ENCODE measurements at places on chromosomes 12 and 14.

DNA sequence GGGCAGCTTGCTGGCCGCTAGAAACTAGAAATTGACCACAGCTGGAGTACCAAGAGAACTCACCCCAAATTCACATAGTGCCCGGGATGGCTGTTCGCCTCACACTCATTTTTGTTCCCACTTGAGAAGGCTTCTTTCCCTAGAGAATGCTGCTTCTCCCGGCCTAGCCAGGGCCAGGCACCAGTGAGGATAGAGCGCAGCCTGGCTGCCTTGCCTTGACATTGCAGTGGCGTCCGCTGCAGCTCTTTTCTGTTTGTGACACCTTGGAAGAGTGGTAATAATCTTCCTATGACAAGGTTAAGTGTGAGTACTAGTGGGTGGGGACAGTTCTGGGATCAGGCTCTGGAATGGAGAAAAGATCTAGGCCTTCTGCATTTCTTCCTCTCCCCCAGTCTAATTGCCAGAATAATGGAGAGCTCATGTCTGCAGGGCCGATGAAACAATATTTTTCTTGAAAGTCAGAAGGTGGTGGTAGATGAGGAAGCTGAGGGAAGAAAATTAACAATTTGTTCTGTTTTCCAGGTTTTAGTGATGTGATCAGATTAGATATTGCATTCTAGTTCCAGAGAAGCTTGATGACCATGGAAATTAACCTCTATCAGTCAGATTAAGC lies 3.7 kb downstream of the TMEM253 start:
- H3K27me3 ChIP-seq: no peaks in the 10 kb centered on the region
- H3K27ac ChIP-seq: peak overlapping the region; percentile 90
- H3K36me3 ChIP-seq: no peaks in the 10 kb centered on the region

DNA sequence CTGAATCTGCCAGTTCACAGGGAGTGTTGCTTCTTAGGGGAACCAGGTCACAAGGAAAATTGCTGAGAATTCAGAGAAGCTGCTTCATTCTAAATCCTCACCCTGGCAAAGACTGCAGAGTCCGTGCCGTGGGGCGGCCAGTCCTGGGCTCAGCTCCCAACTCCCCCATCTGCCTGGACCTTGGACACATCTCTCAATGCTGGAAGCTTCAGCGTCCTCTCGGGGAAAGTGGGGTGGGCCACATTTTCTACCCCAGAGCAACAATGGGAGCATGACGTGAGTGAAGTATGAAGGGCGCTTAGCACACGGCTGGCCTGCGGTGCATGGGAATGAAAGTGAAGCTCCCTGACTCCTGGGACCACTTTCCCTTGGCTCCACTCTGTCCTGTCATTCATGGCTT lies 31.2 kb downstream of the HVCN1 start:
- H3K4me1 ChIP-seq: peaks cover 17% of the 10 kb centered on the region
- no peaks in the 10 kb centered on the region for H3K36me3 ChIP-seq
- no peak overlapping the region for H3K4me3 ChIP-seq

GRCh38 chr12:99087278-99087677 lies 442.2 kb downstream of the APAF1 start:
- no peaks in the 10 kb centered on the region for H3K4me1 ChIP-seq
- no peak overlapping the region for H3K27ac ChIP-seq
- H3K4me3 ChIP-seq: no peak overlapping the region
- H3K27me3 ChIP-seq: no peaks in the 10 kb centered on the region

- H3K27me3 ChIP-seq: peaks cover 16% of the 10 kb centered on the region
- no peaks in the 10 kb centered on the region for H3K36me3 ChIP-seq
- DNase-seq: no peak
- H3K4me3 ChIP-seq: no peak overlapping the region
- no peak overlapping the region for H3K27ac ChIP-seq
- no peaks in the 10 kb centered on the region for H3K4me1 ChIP-seq
Measured at GRCh38 chr12:117330441-117331113, 30.8 kb downstream of the NOS1 start.

DNA sequence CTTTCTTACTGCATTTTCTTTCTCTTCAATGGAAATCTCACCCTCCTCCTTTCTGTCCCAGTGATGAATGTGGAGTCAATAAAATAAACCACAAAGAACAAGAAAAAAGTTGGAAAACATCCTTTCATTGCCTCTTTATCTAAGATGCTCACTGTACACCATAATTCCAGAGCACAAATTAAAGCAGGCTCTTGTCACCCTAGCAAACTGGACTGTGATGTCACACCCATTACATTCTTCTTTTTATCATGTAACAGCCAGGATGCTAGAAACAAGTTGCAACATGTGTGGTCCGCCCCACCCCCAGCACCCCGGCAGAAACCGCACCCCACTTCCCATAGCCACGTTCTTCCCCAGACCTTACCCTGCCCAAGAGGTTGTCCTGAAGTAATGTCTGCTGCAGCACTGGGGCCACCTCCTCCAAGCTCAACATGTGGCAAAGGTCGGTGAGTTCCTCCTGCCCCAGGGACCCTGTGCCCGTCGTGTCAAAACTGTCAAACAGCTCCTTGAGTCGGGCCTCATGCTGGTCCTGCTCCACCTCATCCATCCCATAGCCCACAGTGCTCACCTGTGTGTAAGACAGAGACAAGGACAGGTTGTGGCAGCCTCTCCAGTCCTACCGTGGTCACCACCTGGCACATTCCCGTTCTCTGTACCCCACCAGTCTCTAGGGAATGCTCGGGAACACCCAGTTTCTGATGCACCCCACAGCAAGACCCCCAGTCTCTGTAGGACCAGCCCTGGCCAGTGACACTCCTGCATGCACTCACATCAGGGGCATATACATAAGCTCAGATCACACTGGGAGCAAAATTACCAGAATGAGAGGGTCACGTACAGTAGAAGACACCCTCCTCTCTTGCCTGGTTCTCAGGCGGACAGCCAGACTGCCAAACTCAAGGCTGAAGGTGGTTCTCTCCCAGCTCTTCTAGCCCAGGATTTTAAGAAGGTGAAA lies 9.2 kb downstream of the NIN start:
- no peak for DNase-seq
- no peaks in the 10 kb centered on the region for H3K36me3 ChIP-seq
- peaks cover 18% of the 10 kb centered on the region for H3K4me1 ChIP-seq
- no peaks in the 10 kb centered on the region for H3K27me3 ChIP-seq
- H3K27ac ChIP-seq: no peak overlapping the region
- no peak overlapping the region for H3K4me3 ChIP-seq

DNA sequence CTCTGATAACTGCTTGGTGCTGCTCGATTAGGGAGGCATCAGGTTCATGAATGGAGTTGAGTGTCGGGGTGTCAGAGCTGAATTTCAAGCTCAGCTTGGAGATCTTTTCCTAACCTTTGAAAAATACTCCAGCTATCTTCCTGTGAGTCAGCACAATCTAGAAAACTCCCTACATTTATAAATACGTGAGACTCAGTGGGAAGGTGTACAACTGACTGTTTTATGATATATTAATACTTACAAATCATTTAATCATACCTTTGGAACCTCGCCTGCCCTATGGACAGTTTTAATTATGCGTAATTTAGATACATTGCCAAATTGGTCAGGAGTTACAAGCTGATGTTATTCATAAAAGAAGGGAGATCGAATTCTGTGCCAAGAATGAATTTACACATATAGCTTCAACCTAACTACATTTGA lies 961 bp downstream of the CMAS start:
- peak overlapping the region; percentile 99 for H3K4me3 ChIP-seq
- no peaks in the 10 kb centered on the region for H3K36me3 ChIP-seq
- H3K4me1 ChIP-seq: peaks cover 14% of the 10 kb centered on the region
- peak overlapping the region; percentile 95 for H3K27ac ChIP-seq
- H3K27me3 ChIP-seq: no peaks in the 10 kb centered on the region
- DNase-seq: no peak

DNA sequence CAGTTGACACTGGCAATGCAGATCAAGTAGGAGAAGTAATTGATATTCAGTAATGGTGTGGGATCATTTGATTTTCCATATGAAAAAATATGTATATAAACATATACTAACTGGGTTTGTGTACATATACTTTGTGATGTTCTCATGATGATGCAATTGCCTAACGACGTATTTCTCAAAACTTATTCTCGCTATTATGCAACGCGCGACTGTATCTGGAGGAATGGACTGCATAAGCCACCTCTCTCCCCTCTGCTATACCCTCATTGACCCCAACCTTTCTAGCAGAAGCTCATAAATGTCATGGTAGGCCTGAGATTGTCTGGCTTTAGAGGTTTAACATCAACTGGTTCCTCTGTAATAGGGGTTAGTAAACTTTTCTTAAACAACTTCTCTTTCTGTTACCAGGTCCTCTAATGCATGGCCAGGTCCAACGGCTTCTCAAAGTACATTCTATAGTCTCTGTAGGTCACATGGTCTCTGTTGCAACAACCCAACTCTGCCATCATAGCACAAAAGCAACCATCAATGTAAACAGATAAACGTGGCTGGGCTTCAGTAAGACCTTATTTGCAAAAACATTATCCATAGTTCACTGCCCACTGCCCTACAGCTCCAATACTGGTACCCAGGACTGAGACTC lies 59.3 kb downstream of the FOXN3 start:
- H3K4me1 ChIP-seq: peaks cover 1% of the 10 kb centered on the region
- H3K27me3 ChIP-seq: no peaks in the 10 kb centered on the region
- DNase-seq: no peak
- peaks cover 11% of the 10 kb centered on the region for H3K36me3 ChIP-seq
- H3K27ac ChIP-seq: no peak overlapping the region
- H3K4me3 ChIP-seq: no peak overlapping the region

DNA sequence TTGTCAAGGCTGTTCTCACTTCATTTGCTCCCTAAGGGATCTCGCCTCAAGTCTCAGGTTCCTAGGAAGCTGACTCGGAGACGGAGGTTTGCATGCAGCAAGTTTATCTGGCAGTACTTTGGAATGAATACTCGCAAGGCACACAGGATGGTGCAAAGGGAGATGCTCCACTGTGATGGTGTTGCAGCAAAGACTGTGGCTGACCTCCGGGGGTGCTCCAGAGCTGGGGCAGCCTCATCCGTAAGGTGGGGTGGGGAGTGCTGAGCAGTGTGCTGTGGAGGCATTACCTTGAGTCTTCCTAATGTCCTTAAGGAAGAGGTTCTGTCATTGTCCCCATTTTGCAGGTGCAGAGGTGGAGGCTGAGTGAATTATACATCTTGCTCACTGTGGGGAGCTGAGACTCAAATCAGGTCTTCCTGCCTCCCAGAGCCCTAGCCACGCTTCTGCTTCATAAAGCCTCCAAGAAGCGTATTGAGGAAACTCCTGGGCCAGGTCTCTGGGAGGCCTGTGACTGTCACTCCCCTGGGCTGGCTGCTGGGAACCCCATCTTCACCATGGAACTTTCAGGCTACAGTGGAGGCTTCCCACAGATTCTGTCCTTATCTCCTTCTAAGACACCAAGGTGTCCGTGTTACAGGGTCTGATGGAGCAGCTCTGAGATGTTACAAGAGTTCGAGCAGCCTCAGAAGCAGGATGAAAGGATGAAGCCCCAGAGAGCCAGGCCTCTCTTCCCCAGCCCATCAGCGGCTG lies 39.5 kb downstream of the GALNT16 start:
- H3K36me3 ChIP-seq: no peaks in the 10 kb centered on the region
- no peak overlapping the region for H3K4me3 ChIP-seq
- DNase-seq: no peak
- H3K27ac ChIP-seq: peak overlapping the region; percentile 18
- no peaks in the 10 kb centered on the region for H3K27me3 ChIP-seq
